Memory B cell (primary cell): ENCODE measurements at places on chromosomes 2 and 18.
A peak's percentile ranks its signal among the peaks of the same experiment; 100 is the strongest.

DNA sequence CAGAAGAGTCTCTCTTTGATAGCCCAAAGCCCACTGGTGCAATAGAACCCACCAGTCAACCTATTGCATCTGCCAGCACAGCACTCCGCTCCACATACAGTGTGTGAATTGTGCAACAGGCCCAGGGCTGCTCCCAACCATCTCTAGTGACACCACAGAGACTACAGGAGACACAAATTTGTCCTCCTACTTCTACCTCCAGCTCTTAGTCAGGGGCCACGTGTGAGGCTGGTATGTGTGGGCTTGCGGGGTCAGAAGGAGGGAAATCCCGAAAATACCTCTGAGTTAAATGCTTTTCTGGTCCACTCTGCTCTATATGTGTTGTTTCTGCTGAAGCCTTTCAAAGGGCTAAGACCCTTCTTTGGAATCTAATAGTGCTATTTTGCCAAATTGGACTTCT is 18.0 kb downstream of the DGUOK start:
- DNase-seq, result no peak
- H3K36me3 ChIP-seq, result peaks cover 13% of the 10 kb centered on the region
- peaks cover 24% of the 10 kb centered on the region for H3K4me1 ChIP-seq
- H3K27me3 ChIP-seq, result no peaks in the 10 kb centered on the region
- peak overlapping the region; percentile 8 for H3K27ac ChIP-seq
- no peak overlapping the region for H3K4me3 ChIP-seq

DNA sequence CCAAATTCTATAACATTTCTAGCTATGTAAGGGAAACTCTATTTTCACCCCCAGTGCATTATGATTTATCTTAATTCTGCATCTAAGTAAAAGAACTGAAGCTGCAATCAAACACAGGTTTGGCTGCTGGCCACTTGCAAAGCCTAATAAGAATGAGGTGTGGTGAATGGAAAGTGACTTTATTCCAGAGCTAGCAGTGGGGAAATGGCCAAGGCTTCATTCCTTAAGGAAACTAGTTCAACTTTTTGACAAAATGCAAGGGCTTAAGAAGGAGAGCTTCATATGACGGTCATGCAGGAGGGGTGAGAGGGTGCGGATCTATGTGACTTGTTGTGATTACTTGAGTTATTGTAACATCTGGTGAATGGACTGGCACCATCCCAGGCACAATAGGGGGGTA is 1802.0 kb downstream of the SUCLG1 start:
- H3K27me3 ChIP-seq, result no peaks in the 10 kb centered on the region
- H3K27ac ChIP-seq, result no peak overlapping the region
- H3K4me1 ChIP-seq, result no peaks in the 10 kb centered on the region
- DNase-seq, result no peak
- no peaks in the 10 kb centered on the region for H3K36me3 ChIP-seq

DNA sequence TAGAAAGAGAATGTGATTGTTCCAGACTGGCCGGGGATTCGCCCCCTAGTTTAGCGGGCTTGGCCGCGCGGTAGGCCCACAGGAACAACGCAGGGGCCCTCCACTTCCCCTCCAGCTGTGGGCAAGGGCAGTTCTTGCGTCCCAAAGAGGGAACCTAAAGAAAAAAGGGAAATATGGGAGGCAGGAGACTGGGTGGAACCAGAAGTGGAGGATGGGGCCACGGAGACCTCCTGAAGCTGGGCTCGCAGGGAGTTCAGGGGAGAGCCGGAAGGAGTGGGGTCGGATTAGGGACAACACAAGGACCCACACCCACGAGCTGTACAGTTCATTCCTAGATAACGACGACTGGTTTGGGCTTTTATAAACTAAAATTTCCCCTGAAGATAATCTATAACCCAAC is 18.2 kb downstream of the GNLY start:
- H3K27ac ChIP-seq, result no peak overlapping the region
- DNase-seq, result no peak
- H3K36me3 ChIP-seq, result no peaks in the 10 kb centered on the region
- H3K27me3 ChIP-seq, result peaks cover 13% of the 10 kb centered on the region
- no peak overlapping the region for H3K4me3 ChIP-seq

DNA sequence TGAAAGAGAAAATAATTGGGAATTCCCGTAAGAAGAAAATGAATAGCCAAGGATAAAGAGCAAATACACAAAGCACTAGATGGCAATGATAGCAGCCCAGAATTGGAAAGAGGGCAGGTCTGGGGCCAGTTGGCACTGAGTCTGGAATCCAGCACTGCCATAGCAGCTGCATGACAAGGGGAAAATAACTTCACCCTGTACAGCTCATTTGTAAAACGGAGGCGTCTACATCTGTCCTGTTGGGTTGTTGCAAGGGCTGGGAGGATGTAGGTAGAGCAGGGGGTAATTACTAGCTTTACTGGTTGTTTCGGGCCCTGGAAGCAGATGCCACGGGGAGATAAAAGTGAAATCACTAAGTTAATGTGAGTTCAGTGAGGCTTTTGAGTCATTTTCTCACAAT is 110.0 kb upstream of the RASGRP3 start:
- DNase-seq, result no peak
- H3K36me3 ChIP-seq, result no peaks in the 10 kb centered on the region
- H3K4me1 ChIP-seq, result no peaks in the 10 kb centered on the region

DNA sequence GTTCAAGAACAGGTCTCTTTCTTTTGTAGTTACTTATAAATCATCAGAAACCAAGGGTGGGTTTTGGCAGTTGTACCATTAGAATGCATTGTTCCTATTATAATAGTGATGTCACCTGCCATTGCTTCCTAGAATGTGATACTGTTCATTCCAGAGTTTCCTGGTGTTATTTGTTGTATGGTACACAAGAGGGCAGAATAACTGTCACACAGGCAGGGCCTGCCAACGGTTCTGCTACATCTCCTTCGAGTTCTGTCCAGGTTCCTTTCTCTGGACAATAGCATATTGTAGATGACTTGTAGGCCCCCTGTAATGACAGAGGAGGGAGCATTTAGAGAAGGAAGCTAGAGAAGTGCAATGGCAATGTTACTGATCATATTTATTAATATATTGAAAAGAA is 98.3 kb downstream of the KLHL14 start:
- no peak overlapping the region for H3K4me3 ChIP-seq
- peak overlapping the region; percentile 53 for H3K27ac ChIP-seq
- no peaks in the 10 kb centered on the region for H3K4me1 ChIP-seq
- H3K36me3 ChIP-seq, result peaks cover 27% of the 10 kb centered on the region

DNA sequence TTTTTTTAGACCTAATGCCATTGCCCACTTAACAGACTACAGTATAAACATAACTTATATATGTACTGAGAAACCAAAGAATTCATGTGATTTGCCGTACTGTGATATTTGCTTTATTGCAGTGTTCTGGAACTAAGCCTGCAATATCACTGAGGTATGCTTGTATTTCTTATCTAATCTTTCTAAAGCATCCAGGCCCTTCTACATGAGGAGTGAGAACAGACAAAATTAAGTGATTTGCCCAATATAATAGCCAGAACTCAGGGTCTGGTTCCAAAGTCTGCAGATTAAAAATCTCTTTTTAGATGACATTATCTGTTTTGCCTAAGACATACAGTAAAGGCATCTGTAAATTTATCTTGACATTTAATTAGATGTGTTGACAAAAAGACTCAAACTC is 41.9 kb downstream of the BMPR2 start:
- no peak overlapping the region for H3K27ac ChIP-seq
- no peak for DNase-seq
- no peak overlapping the region for H3K4me3 ChIP-seq
- H3K27me3 ChIP-seq, result no peaks in the 10 kb centered on the region

DNA sequence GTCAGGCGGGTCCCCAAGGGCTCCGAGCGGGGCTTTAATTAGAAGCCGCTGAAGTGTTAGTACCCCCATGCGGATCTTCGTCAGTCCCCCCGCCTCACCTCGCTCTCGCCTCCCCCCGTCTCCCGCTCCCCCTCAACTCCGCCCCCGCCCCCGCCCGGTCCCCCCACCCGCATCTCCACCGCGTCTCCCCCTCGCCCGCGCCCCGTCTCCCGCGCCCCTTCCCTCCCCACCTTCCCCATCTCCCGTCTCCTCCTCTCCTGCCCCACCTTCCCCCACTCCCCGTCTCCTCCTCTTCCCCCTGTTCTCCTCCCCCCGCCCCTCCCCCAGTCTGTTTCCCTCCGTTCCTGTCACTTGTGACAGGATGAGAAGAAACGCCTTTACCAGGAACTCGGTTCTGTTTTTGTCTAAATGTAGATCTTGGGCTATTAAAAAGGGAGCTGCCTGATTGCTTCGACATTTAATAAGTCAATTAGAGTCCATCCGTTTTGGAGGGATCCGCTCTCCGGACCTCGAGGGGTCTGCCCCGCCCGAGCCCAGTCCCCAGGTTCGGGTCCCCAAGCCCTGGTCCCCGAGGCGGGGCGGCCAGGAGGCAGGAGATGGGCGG is 969 bp upstream of the ALKAL2 start:
- peaks cover 1% of the 10 kb centered on the region for H3K36me3 ChIP-seq
- no peak for DNase-seq
- peaks cover 2% of the 10 kb centered on the region for H3K4me1 ChIP-seq
- H3K4me3 ChIP-seq, result peak overlapping the region; percentile 5

GRCh38 chr2:124081154-124081716 is 56.1 kb downstream of the CNTNAP5 start:
- DNase-seq, result no peak
- no peak overlapping the region for H3K27ac ChIP-seq
- no peaks in the 10 kb centered on the region for H3K4me1 ChIP-seq
- no peaks in the 10 kb centered on the region for H3K36me3 ChIP-seq
- H3K4me3 ChIP-seq, result no peak overlapping the region

GRCh38 chr18:57208047-57208446 is 61.2 kb downstream of the BOD1L2 start:
- peaks cover 11% of the 10 kb centered on the region for H3K27me3 ChIP-seq
- H3K27ac ChIP-seq, result no peak overlapping the region
- no peak overlapping the region for H3K4me3 ChIP-seq
- H3K36me3 ChIP-seq, result no peaks in the 10 kb centered on the region
- peaks cover 2% of the 10 kb centered on the region for H3K4me1 ChIP-seq

DNA sequence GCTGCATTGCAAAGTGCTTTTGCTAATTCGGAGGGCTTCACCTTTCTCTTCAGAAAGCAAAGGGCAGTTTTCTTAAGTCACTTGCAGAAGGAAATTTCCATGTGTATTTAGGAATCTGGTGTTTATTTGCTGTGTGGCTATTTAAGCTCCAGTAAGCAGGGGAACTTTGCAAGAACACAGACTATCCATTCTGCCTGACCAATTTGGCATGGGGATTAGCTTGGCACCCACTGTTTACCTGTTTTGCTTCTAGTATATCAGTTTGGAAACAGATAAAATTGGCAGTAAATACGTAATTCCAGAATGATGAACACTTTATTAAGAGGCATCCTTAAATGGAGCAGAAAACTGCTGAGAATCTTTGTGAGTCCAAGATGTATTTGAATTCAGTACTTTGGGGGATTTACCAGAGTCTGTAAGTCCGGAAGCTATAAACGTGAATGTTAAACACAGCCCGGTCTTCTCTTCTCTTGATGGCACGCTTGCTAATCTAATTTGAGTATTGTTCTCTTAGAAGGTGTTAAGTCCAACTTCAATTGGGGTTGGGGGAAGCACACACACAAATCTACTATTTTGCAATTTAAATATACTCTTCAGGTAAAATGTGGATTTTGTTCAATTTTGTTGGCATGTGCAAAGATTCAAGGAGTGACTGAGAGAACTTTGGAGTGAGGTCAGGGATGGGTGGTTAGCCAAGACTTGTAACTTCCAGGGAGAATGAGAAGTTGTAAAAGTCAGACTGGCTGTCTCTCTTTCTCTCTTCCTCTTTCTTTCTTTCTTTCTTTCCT is 650 bp downstream of the ACKR3 start:
- peak overlapping the region; percentile 92 for H3K4me3 ChIP-seq
- DNase-seq, result no peak
- peaks cover 30% of the 10 kb centered on the region for H3K4me1 ChIP-seq

- H3K4me1 ChIP-seq, result peaks cover 3% of the 10 kb centered on the region
- H3K4me3 ChIP-seq, result no peak overlapping the region
- H3K27me3 ChIP-seq, result no peaks in the 10 kb centered on the region
Measured at GRCh38 chr2:74562126-74562775, 7.7 kb downstream of the DOK1 start.

DNA sequence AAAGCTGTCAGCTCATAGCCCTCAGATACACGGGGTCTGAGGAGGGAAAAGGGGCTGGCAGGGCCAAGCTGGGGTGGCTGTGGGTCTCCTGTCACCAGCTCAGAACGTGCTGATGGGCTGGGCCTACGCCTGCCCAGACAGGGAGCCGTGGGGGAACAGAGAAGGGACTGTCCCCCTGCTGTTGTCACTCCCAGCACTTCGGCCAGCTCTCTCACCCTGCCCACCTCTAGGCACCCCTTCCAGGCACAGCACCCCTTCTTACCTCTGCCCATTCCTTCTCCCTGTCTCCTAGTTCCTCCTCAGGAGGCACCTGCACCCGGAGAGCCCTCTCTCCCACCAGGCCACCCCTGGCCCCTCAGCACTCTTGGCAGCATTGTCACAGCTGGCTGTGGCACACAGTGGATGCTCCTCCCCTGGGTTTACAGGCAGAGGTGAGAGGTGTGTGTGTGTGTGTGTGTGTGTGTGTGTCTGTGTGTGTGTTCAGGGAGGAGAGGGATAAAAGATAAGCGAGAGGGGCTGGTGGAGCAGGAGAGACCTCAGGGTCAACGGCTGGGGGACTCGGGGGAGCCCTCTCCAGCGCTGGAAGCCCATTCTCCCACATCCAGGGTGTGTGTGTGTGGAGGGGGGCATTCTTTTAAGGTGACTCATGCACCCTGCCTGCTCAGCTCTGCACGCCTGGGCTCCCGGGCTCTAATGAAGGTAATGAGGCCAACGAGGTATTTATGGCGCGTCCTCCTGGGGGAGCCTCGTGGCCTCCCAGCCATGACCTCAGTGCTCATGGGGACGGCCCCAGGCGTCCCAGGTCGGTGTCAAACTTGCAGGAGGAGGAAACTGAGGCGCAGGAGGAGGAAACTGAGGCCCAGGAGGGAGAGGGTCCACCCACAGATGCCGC is 66.1 kb upstream of the SMAD7 start:
- H3K4me1 ChIP-seq, result peaks cover 2% of the 10 kb centered on the region
- peak; percentile 9 for DNase-seq
- H3K4me3 ChIP-seq, result no peak overlapping the region

DNA sequence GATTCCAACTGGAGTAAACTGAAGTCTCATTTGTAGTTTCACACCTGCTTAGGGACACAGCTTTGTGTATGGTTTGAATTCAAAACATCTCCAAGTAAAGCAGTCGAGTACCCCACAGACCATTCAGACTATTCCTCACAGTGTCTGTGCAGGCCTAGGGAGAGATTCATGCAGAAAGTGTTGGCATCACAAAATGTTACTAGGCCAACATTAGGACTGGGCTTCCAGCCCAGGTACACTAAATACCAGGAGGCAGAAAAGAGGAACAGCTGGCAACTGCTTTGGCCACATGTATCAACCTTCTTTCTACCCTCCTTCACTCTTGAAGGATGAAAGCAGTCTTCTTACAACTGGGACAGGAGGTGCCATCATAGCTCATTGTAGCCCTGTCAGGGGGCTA is 270.4 kb upstream of the TMEFF2 start:
- no peaks in the 10 kb centered on the region for H3K4me1 ChIP-seq
- DNase-seq, result no peak
- no peak overlapping the region for H3K4me3 ChIP-seq
- H3K27me3 ChIP-seq, result no peaks in the 10 kb centered on the region

- H3K27ac ChIP-seq, result peak overlapping the region; percentile 33
- no peaks in the 10 kb centered on the region for H3K27me3 ChIP-seq
- H3K4me1 ChIP-seq, result peaks cover 21% of the 10 kb centered on the region
- H3K4me3 ChIP-seq, result no peak overlapping the region
- peaks cover 38% of the 10 kb centered on the region for H3K36me3 ChIP-seq
Measured at GRCh38 chr2:100008956-100009355, 133.4 kb downstream of the AFF3 start.
